ENCODE measurements at places on chromosomes 3 and 15.

GRCh38 chr3:127371334-127371733, 83.5 kb upstream of the PRR20G start:
- no peak for DNase-seq

DNA sequence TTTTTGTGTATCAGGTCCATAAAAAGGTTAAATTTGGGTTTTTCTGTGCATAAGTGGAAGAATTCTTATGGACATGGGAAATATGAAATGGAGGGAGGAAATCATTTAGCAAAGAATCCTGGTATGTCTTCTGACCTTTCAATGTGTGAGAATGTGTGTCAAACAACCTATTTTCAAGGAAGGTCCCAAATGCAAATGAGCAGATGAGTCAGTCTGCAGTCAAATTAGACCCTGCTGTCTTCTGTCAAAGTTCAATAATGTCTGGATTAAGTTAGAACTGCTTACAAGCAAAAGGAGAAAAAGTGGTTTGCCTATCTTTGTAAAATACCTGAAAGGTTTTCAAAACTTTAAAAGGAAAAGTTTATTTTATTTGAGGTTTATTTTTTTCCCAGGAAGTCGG, 15.3 kb downstream of the FBN1 start:
- no peak for DNase-seq

DNA sequence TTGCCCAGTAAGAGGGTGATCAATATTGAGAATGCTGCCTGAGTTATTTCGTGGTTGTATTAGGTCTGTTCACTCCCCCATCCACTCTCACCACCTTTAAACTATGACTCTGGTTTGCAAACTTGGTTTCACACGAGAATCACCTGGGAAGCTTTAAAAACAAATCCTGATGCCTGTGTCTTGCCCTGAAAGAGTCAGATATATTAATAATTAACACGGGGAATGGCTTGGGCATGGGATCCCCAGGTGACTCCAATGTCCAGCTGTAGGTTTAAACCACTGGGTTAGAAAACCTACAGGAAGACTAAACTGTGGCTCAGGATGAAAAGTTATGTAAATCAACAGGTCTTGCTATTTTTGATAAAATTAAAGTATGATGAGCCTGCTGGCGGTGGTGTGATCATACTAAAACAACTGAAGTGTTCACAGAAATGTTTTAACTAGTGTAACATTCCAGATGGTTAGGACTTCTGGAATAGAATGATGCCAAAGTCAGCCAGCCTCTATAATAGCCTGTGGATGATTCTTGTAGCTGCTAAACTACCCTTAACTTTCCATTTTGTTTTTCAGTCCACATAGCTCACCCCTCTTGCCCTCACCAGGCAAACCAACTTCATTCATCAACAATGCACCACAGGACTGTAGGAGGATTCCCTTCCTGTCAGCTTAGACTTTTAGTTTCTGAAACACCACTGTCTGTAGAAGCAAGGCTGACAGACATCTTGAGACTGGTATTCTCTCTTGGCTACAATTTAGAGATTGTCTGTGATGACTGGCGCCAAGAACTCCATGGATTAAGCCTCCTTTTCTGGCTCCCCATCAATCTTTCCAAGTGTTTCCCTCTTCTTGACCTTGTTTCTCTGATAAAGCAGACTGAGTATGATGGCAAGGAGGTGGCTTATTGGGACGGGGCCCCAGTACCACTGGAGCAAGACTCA, 119.1 kb upstream of the ADAMTS9 start:
- DNase-seq: no peak

DNA sequence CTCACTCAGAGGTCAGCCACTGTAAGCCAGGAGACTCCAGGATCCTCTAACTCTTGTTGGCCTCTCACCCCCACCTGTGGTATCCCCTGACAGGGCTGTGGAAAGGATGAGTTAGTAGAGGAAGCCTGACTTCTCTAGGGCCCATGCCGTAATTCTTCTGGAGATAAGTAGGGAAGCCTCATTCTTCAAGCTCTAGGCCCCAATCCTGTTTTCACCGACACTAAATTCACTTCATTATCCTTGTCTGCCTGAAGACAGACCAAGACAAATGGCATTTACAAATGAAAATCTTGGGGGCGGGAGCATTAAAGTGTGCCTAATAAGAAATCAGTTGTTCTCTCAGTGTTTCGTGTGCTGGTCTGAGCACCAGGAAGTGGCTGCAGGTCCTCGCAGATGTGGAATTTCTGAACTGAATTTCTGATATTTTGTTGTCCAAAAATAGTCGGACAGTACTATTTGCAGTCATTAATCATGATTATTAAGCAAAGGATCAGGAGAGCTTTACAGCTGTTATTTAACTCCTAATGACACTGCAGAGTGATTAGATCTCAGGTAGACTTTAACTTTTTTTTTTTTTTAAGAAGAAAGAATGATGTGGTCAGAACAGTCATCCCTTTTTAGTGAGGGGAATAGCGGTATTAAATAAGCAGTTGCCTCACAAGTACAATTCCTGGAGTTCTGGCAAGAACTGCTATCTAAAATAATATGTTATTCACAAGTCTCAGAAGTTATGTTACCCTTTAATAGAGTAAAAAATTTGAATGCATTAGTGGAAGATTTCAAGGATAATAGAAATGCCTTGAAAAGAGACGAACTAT, 58.4 kb downstream of the RBMS3 start:
- DNase-seq: no peak

DNA sequence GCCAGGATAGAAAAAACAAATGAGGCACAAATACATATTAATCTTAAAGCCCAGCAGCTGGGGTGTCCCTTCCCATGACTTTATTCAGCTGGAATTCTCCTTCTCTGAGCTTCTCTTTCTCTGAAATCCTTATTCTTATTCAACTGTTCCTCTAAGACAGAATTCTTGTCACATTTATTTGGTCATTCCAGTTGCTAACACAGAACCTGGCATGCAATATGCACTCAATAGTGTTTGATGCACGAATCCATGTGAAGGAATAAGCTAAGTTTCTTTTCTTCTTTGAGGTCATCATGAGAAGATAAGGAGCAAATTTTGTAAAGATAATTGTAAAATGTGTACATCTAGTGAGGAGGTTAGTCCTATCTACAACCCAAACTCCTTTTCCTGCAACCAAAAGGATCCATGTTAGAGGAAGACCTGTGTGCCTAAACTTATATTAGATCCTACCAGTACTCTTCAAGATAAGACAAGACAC, 154.2 kb upstream of the KCNMB2 start:
- no peak for DNase-seq

DNA sequence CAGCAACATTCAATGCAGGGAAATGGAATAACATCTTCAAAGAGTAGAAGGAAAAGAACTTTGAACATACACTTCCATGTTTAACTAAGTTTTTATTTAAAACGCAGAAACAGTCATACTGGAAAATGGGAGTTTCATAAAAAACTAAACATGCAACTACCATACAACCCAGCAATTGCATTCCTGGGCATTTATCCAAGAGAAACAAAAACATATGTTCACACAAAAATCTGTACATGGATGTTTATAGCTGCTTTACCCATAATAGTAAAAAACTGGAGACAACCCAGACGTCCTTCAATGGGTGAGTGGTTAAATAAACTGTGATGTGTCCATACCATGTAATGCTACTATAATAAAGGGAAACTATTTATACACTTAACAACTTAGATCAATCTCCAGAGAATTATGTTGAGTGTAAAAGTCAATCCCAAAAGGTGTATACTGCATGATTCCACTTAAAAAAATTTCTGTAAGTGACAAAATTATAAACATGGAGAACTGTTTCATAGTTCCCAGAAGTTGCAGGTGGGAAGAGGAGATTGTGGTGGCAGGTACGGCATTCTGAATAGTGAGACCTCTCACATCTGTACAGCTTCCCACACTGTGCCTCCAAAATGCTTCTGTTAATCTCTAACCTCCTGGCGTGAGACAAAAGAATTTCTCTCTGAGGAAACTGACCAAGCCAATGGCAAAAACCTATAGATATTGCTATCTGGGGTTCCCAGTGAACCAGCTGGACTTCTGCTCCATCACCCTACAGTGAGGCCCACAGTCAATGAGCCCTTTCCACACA, 23.1 kb downstream of the ISG20 start:
- DNase-seq: no peak

DNA sequence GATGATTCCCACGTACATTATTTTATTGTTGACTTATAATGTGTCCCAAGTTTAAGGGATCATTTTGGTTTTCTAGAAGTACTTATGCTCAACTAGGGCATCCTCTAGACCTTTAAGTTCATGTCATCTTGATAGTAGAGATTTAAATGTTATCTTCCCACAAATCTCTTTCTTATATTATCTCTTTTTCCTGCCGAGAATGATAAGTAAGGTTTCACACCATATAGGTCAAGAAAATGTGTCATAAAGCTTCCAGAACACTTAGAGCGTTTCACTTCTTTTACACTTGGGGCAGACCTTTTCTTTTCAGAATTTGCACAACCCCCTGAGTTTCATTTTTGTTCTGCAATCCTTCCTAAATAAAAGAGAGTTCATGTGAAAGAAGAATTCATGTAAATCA, 142.0 kb upstream of the CBLB start:
- no peak for DNase-seq

- no peak for DNase-seq
Observed at GRCh38 chr15:68272721-68273271, 4.7 kb upstream of the FEM1B start.

- DNase-seq: no peak
Observed at GRCh38 chr3:132654190-132654589, 5.4 kb downstream of the ACAD11 start.

GRCh38 chr3:134075846-134076245, 46.1 kb upstream of the SLCO2A1 start:
- DNase-seq: no peak

- no peak for DNase-seq
Observed at GRCh38 chr3:105094588-105094987, 272.1 kb upstream of the ALCAM start.

GRCh38 chr3:106276151-106276550, 407.3 kb upstream of the CBLB start:
- no peak for DNase-seq

- no peak for DNase-seq
Observed at GRCh38 chr15:96329403-96329981, 1.0 kb upstream of the NR2F2 start.

- no peak for DNase-seq
Observed at GRCh38 chr3:14123308-14124222, 1.1 kb downstream of the CHCHD4 start.

DNA sequence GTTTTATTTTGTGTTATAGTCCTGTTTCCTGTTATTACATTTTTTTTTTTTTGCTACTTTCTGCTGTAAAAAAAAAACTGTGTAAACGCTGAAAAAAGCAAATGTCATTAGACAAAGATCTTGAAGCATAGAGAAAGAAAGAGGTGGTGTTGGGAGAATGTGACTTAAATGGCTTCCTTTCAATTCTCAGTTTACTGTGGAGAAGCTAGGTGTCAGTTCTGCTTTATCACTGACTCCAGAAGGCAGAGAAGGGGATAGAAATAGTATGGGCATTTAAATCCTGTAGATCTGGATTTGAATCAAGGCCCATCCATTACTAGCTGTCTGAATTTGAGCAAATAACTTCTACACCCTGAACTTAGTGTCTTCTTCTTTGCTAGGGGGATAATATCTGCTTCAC, 23.0 kb downstream of the PPM1L start:
- no peak for DNase-seq

DNA sequence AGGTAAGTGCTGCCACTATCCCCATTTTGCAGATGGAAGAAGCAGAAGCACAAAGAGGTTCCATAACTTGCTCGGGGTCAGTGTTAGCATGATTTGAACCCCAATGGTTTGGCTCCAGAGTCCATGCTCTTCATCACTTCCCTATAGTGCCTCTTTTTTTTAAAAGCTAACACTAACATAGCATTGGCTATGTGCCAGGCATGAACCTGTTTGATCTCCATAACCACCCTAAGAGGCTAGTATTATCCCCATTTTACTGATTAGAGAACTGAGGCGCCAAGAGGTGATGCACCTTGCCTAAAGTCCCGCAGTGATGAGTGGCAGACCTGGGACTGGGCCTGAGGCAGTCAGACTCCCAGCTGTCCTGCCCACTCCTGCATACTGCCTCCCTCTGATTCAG, 7.3 kb downstream of the LINGO1 start:
- DNase-seq: no peak

GRCh38 chr3:139607257-139608107, 67.9 kb upstream of the RBP1 start:
- no peak for DNase-seq

- DNase-seq: no peak
Observed at GRCh38 chr15:69603369-69604071, 150.9 kb downstream of the RPLP1 start.

All from CD4-positive, alpha-beta T cell (primary cell).